ENCODE measurements at places on chromosomes 5 and 9.

- DNase-seq: no peak
Observed at GRCh38 chr5:166916021-166916420, 1375.4 kb upstream of the WWC1 start.

DNA sequence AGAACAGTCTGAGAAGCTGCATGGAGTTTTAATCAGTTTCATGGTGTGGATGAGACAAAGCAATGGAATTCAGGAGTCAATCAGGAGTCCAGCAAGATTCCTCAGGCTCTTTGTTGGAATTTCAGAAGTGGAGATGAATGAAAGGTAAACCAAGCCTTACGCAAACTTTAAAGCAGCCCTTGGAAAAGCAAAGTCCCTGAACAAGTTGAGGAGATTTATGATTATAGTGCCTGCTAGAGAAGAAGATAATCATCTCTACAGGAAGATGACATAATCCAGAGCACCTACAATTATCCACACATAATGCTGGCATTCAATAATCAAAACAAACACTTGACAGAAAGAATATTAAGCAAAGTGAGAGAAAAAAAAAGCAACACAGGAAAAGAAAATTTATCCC lies 1380.1 kb upstream of the NUDT12 start:
- DNase-seq: peak; percentile 4

- DNase-seq: peak; percentile 68
Observed at GRCh38 chr5:4533457-4534105, 606.5 kb upstream of the ADAMTS16 start.

GRCh38 chr5:60541980-60542379 lies 158.0 kb downstream of the DEPDC1B start:
- DNase-seq: peak; percentile 66

DNA sequence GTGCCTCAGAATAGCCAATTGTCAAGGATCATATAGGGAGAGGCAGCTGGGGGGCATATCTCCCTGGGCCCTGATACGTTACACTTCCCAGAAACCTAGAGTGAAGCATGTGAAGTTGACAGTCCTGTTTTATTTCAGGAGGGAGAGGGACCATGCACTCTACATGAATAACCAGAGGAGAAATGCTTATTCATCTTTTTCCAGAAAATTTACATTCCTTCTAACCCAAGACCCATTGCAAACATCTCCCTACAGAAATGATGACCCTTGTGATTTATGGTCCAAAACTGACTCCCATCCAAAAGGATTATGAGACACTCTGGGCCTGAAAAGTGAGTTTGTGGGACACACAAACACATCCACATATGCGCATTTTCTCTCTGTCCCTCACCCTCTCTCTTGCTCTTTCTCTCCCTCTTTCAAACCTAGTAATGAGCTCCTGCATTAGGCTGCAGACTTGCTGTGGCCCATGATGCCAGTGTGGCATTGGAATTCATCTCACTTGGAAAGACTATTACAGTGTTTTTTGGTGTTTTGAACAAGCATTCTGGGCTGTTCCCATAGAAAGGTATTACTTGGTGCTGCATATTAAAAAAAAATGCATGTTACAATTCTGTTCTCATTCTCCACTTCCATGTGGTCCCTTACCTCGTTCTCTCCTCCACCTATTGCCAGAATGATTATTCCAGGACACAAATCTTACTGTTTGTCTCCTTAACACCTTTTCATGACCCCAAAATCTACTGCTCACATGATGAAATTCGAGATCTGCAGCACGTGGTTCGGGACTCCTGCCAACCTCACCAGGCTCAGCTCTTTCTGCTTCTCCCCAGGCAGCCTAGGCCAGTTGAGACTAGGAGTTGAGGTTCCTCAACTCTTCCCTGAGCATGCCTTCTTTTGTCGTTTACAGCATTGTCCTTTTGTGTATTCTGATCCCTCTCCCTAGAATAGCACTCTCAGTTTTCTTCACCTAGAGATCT lies 451.3 kb upstream of the KLF4 start:
- DNase-seq: peak; percentile 50

GRCh38 chr9:35841645-35841900 lies 12.5 kb downstream of the TMEM8B start:
- no peak for DNase-seq

DNA sequence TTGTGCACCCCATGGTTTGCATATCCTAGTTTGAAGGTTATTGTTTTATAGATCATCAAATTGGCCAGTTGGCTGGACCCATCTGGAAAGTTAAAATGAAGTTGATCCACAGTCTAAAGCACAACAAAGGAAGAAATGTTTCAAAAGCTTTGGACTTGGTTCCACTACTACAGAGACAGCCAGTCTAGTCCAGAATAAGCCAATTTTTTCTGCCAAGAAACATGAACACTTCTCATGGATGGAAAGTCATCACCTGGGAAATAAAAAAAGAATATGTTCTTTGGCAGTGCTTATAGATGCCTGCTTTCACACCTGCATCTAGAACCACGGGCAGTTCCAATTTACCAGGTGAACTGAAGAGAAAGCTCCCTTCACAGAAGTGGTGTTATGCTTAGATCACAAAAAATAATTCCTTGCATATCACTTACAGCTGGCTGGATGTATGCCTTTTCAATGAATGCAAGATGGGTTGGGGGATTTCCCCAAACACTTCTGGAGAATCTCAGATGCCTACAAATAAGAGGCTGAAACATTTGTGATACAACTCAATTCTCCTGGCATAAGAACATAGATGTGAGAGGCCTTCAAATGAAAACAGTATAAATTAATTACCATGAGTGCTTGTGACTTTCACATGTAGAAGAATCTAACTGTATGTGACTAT lies 26.9 kb downstream of the C9 start:
- DNase-seq: no peak

- DNase-seq: no peak
Observed at GRCh38 chr9:118959366-118959765, 409.9 kb downstream of the BRINP1 start.

- DNase-seq: peak; percentile 74
Observed at GRCh38 chr9:126490871-126491567, 122.7 kb upstream of the LMX1B start.

Data from fibroblast of lung (primary cell).